ENCODE measurements at places on chromosomes 6 and 20. TPM values are rescaled to one million over a fixed set of nuclear protein-coding genes. Genes with fewer than 3 reads are reported as not detected.

MAP3K7 gene
- total RNA-seq = 19.8 TPM

PBOV1 gene
- total RNA-seq = not detected

PPP1R11 gene
- total RNA-seq = 12.0 TPM

ZSCAN23 gene
- total RNA-seq = under 0.01 TPM

RTEL1 gene
- total RNA-seq = 6.1 TPM

TMX4 gene
- 16.8 TPM for total RNA-seq

IMPG1 gene
- total RNA-seq = not detected

ADTRP gene
- 0.38 TPM for total RNA-seq

ADGRF4 gene
- not detected for total RNA-seq

MTHFD1L gene
- total RNA-seq = 33.6 TPM

PKHD1 gene
- not detected for total RNA-seq

LY6G6C gene
- total RNA-seq = not detected

PRR18 gene
- total RNA-seq = not detected

SLC35F1 gene
- total RNA-seq = under 0.01 TPM
